ENCODE measurements at places on chromosomes 13 and 19.

DNA sequence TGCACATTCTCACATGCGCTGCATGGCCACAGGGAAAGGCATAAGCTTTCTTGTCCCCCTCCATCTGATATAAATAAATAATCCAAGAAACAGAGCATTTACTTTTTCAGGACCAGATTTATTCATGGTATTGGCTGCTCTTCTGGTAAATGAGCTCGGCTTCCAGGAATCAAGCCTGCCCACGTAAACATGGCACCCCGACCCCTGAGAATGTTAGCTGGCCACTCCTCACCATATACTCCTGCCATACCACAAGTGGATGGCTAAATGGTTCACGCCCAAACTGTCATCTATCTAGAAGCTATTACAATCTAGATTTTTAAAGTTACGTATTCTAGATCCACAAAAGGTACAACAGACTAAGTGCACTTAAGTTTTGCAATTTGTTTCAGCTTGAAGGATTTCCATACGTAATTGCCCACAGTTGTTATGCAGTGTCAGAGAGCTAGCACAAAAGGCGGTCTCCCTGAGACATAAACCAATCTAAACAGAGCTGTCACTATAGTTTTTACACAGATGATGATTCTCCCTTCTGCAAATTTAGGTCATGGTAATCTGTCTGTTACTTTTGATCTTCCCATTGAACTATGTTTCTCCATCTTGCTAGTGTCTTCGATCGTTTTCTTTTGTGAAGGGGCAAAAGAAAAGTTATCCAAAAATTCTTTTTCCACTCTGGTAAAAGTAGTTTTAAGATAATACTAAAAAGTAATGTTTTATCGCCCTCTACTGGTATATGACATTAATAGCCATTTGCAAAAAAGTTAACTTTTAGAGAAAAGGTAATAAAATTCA, 16.2 kb upstream of the FOXO1 start:
- DNase-seq, result no peak

DNA sequence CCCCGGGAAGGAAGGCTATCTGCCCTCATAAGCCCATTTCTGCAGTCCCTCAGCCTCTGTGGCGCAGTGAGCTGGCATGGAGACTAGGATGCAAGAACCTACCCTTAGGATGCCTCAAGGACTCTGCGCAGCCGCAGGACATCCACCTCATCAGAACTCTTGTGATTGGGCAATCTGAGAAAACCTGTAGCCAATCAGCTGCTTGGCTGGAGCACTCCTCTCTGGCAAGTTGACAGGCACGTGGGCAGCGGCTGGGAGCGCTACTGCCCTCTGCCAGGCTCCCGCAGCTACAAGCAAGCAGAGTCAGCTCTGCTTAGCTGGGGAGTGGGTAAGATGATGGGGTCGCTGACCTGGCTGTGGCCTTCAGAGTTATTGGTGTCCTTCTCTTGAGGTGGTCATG, 1.5 kb upstream of the ECSIT start:
- DNase-seq, result peak; percentile 98

DNA sequence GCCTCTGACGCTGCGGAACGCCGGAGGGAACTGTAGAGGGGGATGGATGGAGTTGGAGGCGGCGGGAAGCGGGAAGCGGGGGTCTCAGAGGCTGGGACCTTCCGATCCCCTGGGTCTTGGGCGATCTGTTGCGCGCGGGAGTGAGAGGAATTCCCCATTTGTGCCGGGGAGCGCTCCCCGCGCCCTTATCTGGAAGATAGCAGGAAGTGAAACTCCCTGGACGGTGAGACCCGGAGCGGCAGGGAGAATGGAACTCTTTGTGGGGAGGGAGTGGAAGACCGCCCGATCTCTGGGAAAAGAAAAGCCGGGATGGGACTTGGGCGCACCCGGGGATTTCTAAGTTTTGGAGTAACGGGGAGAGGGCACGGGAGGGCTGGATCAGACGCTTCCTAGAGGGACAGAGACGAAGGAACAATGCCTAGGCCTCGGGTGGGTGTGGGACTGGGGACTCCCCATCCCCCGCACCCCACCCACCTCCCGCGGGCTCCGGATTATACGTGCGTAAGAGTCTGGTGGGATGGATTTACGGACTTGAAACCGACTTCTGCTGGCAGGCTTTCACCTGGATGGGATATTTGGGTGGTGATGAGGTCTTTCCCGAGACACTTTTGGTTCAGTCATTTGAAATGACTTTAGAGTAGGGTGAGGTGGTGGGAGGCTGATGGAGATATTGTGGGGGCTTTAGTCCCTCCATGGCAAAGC, 495 bp downstream of the LSR start:
- no peak for DNase-seq

DNA sequence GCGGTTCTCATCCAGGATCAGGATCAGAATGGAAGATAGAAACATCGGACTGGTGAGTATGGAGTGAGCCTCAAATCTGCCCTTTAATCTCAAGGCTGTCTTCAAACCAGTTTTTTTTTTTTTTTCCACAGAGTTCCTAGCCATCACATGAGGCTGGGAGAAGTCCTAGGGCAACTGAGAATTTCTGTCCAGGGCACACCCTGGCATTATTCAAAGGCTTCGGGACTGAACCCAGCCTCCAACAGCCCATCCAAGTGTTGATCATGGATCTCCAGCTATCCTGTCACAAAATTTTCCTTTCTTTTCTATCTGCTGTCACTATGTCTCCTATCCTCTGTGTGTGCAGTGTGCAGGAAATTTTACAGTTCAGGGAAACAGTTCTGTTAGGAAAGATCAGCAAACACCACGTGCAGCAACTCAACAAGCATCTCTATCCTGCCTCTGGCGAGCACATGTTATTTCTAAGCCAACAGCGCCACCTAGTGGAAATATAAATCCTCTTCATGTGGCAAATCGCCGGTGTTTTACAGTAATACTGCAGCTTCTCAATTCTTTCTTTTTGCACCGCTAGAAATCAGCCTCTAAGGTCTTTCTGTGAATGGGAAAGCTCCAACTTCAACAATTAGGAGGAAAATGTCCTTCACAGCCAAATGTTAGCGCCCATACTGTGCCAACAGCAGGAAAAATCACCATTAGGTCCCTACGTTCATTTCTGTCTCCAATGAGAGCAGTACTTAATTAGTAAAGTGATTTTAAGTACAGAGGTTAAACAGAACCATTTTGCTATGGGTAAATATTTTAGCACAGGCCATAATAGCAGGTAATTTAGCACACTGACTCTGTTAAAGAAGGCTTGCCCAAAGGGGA, 21.4 kb upstream of the ZNF181 start:
- no peak for DNase-seq

DNA sequence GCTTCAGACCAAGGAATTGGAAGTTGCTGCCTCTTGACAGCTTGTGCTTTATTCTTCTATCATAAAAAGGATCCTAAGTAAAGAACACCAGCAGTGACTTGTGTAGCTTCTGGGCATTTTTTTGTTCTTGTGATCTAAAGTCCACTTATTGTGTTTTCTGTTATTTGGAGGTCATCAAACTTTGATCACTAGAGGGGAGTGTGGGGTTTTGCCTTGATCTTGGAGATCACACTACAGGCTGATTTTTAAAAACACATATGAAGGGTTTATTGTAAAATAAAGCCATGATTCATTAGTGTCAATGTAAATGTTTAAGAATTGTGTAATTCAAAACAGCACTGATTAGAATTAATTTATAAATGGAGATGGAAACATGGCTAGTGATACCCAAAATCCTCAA, 328.7 kb upstream of the EDNRB start:
- DNase-seq, result no peak

- no peak for DNase-seq
Observed at GRCh38 chr13:76754414-76754813, 131.8 kb downstream of the KCTD12 start.

DNA sequence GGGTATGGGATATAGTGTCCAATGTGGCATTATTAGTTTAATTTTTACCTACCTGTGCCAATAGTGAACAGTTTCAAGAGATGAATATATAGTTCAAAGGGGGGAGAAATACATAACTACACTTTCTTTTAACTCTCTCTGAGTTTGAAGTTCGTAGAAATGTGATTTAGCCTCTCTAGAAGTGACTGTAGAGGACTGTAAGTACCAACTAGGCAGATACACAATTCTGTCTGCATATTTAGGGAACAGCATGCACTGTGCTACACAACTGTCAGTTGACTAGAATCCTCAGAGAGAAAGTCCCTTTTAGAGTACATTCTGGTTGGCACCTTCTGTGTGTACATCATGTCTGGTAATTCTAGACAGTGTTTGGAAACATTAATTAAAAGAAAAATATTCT, 17.5 kb upstream of the ZNF90 start:
- no peak for DNase-seq

DNA sequence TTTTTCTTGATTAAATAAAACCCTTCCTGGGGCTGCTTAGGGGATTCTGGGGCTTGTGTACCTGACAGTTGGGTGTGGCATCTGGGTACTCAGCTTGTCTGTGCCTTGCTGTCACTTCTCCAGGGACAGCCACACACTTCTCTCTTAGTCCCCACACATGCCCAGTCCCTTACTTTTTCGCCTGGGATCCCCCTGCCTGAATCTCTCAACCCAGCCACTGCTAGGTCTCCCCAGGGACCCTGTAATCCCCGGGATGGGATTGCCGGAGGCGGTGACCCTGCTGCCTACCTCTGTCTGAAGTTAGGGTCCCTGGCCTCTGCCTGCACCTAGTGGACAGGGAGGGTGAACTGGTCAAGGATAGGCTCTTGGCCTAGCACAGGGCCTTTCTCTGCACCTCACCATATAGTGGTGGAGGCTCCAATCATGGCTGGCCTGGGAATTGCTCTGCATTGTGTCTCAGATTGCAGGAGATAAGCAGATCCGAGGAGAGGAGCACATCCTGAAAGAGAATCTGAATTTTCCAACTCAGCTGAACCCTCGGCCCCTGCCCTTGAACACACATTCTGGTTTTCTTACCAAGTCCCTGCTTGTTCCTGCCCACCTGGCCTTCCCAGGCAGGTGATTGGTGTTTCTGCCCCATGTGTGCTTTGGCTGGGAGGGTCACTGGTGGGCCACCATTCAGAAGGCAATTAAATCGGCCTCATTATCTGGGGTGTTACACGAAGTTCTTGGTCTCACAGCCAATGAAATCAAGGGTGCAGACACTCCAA, 8.7 kb upstream of the ZNF492 start:
- DNase-seq, result peak; percentile 25

DNA sequence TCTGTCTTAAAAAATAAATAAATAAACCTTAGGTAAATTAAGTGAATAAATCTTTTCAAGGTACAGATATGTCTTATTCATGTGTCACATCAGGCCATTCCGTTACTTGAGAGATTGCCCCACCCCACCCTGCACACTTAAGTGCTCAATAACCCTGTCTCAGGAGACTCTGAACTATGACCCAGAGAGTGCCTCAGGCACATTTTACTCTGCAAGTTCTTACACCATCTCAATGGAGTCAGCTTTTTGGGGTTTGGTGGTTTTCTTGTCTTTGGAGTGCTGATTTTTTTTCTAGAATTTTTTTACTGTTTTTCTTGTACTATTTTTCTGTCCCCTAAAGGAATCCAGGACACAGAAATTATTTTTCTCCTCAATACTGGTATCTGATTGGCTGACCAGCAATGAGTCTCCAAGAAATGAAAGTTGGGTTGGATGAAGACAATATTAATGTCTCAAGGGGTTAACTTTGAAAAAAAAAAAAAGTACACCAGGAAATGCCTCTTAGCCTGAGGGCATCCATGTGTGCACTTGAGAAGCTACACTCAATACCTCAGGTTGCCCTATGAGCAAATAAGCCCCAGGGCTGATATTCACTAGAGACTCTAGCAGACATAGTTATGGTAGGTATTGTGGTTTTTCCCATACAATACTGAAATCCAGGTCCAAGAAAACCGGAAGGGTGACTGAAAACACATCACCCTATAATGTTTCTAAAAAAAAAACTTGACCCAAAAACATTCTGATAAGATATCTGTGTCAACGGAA, 114.6 kb upstream of the ZNF91 start:
- DNase-seq, result no peak

GRCh38 chr13:109605846-109606245, 180.5 kb downstream of the IRS2 start:
- DNase-seq, result no peak

- DNase-seq, result no peak
Observed at GRCh38 chr19:42123765-42124164, 8.5 kb downstream of the POU2F2 start.

GRCh38 chr19:7500811-7501450, 12.1 kb upstream of the PEX11G start:
- peak; percentile 91 for DNase-seq

- no peak for DNase-seq
Observed at GRCh38 chr19:41530761-41531301, 45.1 kb upstream of the CEACAM21 start.

DNA sequence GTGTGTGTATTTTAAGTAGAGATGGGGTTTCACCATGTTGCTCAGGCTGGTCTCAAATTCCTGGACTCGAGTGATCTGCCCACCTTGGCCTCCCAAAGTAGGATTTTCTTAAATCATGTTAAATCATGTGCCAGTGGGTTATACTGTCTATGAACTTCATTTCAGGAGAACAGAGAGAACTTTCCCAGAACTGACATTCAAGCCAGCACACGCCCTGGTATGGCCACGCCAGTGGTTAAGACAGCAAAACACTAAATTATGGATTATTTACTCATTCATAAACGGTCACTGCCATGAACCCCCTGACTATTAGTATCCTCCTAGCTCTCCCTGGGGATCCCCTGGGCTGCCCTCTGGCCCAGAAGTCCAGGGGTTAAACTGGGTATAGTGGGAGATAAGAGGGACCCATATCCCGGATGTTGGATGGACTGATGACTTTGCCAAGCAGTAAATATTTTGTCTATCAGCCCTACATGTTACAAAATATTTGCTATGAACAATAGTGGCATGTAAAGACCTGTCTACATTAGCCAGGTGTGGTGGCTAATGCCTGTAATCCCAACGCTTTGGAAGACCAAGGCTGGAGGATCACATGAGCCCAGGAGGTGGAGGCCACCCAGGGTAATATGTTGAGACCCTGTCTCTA, 16.1 kb upstream of the STRN4 start:
- no peak for DNase-seq

GRCh38 chr19:13873834-13874515, 3.0 kb upstream of the NANOS3 start:
- no peak for DNase-seq

- DNase-seq, result no peak
Observed at GRCh38 chr13:112735791-112736190, 46.0 kb downstream of the ATP11A start.
